Activated T-helper 2 cell treated with anti-CD3 and anti-CD28 coated beads, Interferon-gamma antibody, Interleukin-2, Interleukin-4, amounts not matched to agents 10 μg/mL and 5 μg/mL and 100 μg/mL, durations not matched to agents 14 hours and 24 hours and 36 hours (primary cell): ENCODE measurements at places on chromosomes 16 and 17. TPM values are rescaled to one million over a fixed set of nuclear protein-coding genes. Genes with fewer than 3 reads are reported as not detected.
A peak's percentile ranks its signal among the peaks of the same experiment; 100 is the strongest.

SLC16A6 gene
- 3.1 and 3.4 TPM in 2 replicates for total RNA-seq

DNA sequence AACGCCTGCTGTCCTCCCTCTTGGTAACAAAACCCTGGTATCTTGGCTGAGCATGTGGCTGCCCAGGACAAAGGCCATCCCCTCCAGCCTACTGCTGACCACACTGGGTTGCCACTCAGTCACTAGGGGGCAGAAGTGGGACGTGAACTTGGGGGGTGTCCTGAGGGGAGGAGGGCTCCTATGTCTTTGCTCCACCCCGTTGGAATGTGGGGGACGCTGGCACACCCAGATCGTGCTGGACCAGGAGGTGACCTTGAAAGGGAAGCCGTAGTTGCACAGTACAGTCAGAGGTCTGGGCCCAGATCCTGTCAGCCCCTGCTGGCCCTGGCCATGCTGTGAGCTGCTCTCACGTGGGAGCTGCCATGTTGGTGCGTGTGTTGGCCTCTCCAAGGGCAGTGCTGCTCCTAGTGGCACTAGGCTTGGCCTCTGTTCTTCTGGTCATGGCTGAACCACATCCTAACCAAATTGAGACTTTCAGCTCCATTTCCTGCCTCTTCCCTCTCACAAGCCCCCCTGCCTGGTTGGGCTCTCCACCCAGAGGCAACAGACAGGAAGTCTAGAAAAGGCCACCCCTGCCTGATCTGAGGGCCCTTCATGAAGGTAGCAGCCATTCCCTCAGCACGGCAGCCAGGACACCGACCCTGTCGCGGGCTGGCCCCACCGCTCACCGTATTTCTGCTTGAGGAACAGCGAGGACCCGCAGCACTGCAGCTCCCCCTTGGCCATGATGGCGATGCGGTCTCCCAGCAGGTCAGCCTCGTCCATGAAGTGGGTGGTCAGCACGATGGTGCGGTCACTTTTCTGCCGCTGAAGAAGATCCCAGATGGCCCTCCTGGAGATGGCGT lies 29.0 kb upstream of the RNPS1 start:
- DNase-seq, result no peak

DNA sequence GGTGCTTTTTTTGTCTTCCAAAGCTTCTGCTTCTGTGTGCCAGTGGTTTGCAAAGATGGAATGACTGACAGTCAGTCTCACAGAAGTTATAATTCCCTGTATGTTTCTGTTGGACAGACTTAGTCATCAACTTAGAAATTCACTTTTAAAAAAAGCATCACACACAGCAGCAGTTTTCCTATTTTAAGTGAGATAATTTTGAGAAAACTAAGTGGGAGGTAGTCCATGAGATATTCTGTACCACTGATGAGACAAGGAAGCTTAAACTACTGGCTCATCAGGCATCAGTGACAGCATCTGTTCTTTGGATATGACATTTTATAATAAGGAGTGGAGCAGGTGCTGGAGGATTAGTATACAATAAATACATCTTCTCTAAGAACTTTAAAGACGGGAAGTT lies 20.0 kb downstream of the CNP start:
- DNase-seq, result no peak

DNA sequence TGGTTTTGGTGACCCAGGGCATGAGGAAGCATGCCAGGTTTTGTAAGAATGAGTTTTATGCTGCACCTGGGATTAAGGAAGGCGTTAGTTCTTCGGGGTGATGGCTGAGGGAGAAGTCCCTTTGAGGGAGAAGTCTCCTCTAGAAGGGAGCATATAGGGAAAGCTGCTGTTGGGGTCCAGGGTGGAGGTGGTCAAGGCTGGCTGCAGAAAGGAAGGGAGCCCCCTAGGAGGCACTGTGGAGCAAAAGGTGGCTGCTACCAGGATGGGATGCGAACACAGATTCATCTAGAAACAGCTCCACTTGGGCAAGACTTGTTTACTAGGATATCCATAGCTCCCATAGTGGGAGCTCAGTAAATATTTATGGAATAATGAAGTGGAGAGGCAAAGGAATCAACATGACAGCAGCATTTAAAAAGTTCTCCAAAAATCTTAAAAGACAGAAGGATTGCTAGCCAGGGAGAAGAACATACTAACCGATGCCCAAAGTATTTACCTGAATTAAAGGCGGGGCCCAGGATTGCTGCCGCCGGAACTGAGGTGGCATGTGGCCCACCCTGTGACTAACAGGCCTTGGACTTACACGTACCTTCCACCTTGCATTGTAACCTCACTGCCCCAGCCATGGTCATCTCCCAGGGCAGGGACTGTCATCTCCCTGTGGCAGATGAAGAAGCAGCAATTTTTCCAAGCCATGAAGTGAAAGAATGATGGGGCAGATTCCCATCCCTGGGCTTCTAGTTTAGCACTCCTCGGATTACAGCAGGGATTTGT lies 7.1 kb upstream of the LPCAT2 start:
- DNase-seq, result no peak

DNA sequence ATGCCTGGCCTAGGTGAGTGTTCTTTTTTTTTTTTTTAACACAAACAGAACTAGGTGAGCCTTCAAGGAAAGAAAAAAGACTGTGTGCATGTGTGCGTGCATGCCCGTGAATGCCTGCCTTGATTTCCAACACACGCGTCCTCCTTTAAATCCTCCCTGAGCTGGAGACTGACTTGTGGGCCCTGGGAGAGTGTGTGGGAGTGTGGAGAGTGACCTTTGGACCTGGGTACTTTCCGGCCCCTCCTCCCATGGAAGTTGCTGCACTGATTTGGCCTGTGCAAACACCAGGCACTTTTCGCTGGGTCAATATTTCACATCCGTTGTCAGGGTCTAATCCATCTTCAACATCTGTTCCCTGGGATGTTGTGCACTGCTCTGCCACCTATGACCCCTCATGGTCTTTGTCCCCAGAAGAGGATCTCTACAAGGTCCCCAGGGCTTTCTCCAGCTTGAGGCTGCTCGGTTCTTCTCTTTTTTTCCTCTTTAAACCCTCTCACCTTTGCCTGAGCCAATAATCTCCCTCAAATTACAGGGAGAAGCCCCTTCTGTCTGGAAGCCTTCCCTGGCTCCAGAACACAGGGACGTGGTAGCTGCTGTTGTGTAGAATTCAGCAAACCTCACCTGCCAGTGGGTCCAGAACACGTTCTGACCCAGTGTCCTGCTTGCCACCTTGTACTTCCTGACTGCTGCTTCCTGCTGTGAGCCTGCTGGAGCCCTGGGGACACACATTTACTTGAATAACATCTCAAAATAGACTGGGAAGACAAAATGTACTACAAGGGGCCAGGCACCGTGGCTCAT lies 20.8 kb upstream of the ATP5MC1 start:
- no peak for DNase-seq

GNG13 gene
- not detected in 2 replicates for total RNA-seq

CDK12 gene
- 83.9 TPM in 2 replicates for total RNA-seq

CCDC40 gene
- 0.18 TPM in 1 of 2 replicates, not detected in the other for total RNA-seq

DNA sequence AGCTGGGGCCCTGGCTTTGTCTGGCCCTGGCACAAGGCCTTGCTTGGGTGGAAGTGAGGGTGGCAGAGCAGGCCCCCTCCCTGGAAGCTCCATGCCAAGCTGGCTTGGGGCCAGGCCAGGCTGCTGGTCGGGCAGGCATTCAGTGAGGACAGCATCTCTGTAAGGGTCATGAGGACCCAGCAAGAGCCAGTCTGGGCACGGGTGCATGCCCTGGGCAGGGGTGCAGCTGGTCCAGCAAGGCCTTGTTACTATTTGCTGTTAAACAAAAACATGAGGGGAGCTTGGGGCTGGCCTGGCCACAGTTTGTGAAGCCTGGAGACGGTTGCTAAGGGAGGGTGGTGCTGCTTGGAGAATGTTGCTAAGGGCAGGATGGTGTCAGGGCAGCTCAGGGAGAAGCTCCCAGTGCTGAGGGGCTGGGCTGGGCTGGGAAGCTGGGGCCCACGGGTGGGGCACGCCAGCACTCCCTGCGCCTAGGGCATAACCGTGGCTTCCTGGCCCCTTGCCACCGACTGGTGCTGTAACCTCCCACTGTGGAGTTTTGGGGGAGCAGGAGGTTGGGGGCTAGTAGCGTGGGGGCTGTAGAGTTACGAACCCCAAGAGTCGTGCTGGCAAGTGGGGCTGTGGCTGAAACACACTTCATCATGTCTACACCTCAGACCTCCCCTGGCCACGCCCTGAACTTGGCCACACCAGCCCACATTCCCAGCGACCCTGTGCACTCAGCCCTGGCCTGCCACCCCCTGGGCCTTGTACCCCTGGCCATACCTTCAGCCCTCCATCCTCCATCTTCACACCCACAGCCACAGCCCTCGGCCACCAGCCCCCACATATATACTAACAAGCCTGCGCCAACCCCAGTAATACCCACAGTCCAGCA lies 1.6 kb downstream of the TPPP3 start:
- no peak for DNase-seq

DNA sequence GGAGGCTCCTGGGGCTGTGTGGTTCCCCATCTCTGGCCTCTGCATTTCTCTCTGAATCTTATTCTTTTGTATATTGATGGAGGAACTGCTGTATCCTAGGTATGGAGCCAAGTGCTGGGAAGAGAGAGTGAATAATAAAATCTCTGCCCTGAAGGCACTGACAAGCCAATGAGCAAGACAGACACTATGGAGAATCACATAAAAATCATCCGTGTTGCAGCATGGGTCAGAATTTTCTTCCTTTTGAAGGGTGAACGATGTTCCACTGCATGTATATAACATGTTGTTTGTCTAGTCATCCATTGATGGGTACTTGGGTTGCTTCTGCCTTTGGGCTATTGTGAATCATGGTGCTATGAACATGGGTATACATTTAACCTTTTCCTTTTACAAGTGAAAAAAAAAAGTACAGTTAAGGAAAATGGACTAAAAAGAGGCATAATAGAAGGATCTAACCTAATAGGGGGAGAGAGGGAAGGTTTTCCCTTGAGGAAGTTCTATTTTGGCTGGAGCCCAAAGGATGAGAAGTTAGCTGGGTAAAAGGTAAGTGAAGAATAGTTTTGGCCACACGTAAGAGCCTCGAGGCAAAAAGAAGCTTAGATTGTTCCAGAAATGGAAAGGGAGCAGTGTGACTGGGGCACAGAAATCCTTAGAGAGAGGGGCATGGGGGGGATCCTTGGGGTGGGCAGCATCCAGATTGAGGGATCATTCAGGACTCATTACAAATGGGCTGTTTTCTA lies 32.3 kb upstream of the GNA13 start:
- no peak for DNase-seq

HIGD1B gene
- total RNA-seq, result not detected in 2 replicates

SCGB1C2 gene
- total RNA-seq, result not detected in 2 replicates

GRCh38 chr16:89565256-89565505 lies 4.7 kb downstream of the RPL13 start:
- DNase-seq, result no peak

DNA sequence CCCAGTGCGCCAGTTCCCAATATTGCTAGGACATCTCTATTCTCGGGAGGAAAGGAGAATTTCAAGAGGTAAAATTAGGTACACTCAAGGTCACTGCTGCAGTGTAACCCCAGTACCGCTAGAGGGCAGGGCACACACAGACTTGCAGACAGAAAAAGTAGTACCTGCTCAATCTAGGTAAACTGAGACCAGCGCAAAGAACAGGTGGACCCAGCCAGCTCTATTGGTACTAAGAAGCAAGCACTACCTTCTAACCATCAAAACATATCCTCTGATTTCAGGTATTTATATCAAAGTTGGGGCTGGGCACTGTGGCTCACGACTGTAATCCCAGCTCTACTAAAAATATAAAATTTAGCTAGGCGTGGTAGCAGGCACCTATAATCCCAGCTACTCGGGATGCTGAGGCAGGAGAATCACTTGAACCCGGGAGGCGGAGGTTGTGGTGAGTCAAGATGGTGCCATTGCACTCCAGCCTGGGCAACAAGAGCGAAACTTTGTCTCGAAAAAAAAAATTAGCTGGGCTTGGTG lies 3.6 kb upstream of the WDR81 start:
- DNase-seq, result peak; percentile 60

MRM1 gene
- 23.2 TPM in 2 replicates for total RNA-seq

GRCh38 chr16:47059991-47060390 lies 83.8 kb downstream of the NETO2 start:
- no peak for DNase-seq
